ENCODE measurements at places on chromosomes 12 and 14. TPM values are rescaled to one million over a fixed set of nuclear protein-coding genes. Genes with fewer than 3 reads are reported as not detected.
A peak's percentile ranks its signal among the peaks of the same experiment; 100 is the strongest.

ACOT6 gene
- not detected for total RNA-seq

GRCh38 chr14:77212943-77213678 lies 31.5 kb downstream of the TMEM63C start:
- no peaks in the 10 kb centered on the region for H3K36me3 ChIP-seq
- DNase-seq, result no peak
- no peak overlapping the region for H3K4me3 ChIP-seq
- H3K27ac ChIP-seq, result no peak overlapping the region

PDZRN4 gene
- not detected for total RNA-seq

DNA sequence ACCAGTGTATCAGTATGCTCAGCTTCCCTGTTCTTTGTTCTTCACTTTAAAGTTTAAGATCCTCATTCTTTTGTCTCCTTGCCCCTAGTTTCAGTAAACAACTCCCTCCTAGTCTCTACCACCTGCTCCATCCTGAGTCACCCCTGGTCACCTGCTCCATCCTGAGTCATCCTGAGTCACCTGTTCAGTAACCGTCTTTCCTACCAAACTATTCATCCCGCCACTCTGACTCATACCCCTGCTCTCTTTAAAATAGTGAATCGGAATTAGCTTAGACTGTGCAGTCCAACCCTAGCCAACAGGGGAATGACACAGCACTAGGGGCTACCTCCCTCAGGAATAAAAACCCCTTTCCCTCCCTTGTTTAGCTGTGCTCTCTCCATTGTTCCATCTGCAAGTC lies 888.1 kb upstream of the MDGA2 start:
- no peaks in the 10 kb centered on the region for H3K27me3 ChIP-seq
- DNase-seq, result no peak
- H3K27ac ChIP-seq, result no peak overlapping the region
- H3K4me3 ChIP-seq, result no peak overlapping the region
- H3K4me1 ChIP-seq, result no peaks in the 10 kb centered on the region
- no peaks in the 10 kb centered on the region for H3K36me3 ChIP-seq

OAS3 gene
- 17.8 TPM for total RNA-seq

NR2C1 gene
- 40.1 TPM for total RNA-seq

GRCh38 chr14:99137913-99138571 lies 134.0 kb downstream of the BCL11B start:
- no peak overlapping the region for H3K27ac ChIP-seq
- H3K4me3 ChIP-seq, result no peak overlapping the region
- H3K36me3 ChIP-seq, result no peaks in the 10 kb centered on the region
- H3K27me3 ChIP-seq, result no peaks in the 10 kb centered on the region
- H3K4me1 ChIP-seq, result no peaks in the 10 kb centered on the region

DIO2 gene
- total RNA-seq, result 0.03 TPM

RNASE7 gene
- not detected for total RNA-seq

P2RX7 gene
- total RNA-seq, result 4.7 TPM

GSG1 gene
- total RNA-seq, result not detected

GRCh38 chr12:63844391-63845341 lies at the start of gene SRGAP1:
Gene SRGAP1 (plus strand): TSS chr12:63844700. CDS start chr12:63844817, 117 bp downstream.
- peaks cover 3% of the 10 kb centered on the region for H3K27me3 ChIP-seq
- no peaks in the 10 kb centered on the region for H3K4me1 ChIP-seq
- H3K36me3 ChIP-seq, result no peaks in the 10 kb centered on the region
- peak within 1 kb of the TSS; percentile 57 for H3K4me3 ChIP-seq
- no peak for DNase-seq
- no peak within 1 kb of the TSS for H3K27ac ChIP-seq

EFS gene
- total RNA-seq, result not detected

MSI1 gene
- not detected for total RNA-seq

DNA sequence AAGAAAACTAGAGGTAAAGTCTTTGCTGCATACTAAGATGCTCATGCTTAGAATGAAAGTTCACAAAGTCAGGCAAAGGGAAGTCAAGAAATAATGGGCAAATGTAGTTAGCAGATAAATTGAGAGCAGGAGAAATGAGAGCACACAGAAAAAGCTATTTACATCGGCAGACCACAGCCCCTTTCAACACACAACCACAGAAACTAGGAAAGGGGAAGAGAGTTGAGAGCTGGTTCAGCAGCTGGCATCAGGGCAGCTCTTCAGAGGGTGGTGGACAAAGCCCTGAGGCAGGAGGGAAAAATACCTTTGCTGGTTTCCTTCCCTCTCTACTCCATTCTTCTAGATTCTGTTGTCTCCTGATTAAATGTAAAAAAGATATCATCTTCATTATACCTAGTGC lies 95.4 kb upstream of the ANO4 start:
- H3K36me3 ChIP-seq, result no peaks in the 10 kb centered on the region
- H3K27ac ChIP-seq, result no peak overlapping the region
- H3K27me3 ChIP-seq, result no peaks in the 10 kb centered on the region

MTHFD1 gene
- 30.9 TPM for total RNA-seq

DNA sequence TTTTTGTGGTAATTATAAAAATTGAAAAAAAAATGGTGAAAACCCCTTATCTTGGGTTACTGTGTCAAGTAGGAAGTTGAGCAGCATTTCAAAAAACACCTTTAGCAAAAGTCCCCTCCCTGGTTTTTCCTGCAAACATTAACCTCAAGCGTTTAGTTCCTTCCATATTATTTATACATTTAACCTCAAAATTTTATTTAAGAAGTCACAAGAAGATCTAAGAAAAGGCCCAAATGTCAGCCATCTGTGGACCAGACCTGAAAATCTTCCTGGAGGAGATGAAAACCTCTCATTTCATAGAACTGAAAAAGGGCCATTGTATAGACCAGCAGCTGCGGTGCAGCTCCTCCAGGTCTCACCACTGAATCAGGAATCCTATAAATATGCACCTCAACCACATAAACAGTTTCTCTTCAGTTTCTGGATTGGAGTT lies 40.4 kb upstream of the BTG1 start:
- peak overlapping the region; percentile 74 for H3K27ac ChIP-seq
- peak; percentile 18 for DNase-seq
- H3K36me3 ChIP-seq, result no peaks in the 10 kb centered on the region
- peaks cover 29% of the 10 kb centered on the region for H3K4me1 ChIP-seq

GRCh38 chr12:131166717-131167116 lies 213.0 kb downstream of the ADGRD1 start:
- H3K27ac ChIP-seq, result no peak overlapping the region
- H3K4me3 ChIP-seq, result no peak overlapping the region
- H3K4me1 ChIP-seq, result no peaks in the 10 kb centered on the region
- H3K36me3 ChIP-seq, result no peaks in the 10 kb centered on the region
- DNase-seq, result no peak

ENDOU gene
- not detected for total RNA-seq

GRCh38 chr14:65318636-65319506 lies 93.7 kb upstream of the FUT8 start:
- no peak overlapping the region for H3K27ac ChIP-seq
- no peaks in the 10 kb centered on the region for H3K36me3 ChIP-seq
- no peak for DNase-seq

GRCh38 chr12:71578694-71579258 lies 84.9 kb downstream of the ZFC3H1 start:
- H3K27me3 ChIP-seq, result no peaks in the 10 kb centered on the region
- no peak overlapping the region for H3K27ac ChIP-seq
- no peak for DNase-seq
- no peaks in the 10 kb centered on the region for H3K4me1 ChIP-seq

GPD1 gene
- total RNA-seq, result 0.51 TPM

- no peak for DNase-seq
- H3K4me3 ChIP-seq, result no peak overlapping the region
- no peaks in the 10 kb centered on the region for H3K36me3 ChIP-seq
- no peak overlapping the region for H3K27ac ChIP-seq
Measured at GRCh38 chr12:19244312-19244711, 114.8 kb downstream of the PLEKHA5 start.

- H3K27me3 ChIP-seq, result no peaks in the 10 kb centered on the region
- H3K4me1 ChIP-seq, result no peaks in the 10 kb centered on the region
- H3K27ac ChIP-seq, result no peak overlapping the region
- H3K36me3 ChIP-seq, result peaks cover 5% of the 10 kb centered on the region
- H3K4me3 ChIP-seq, result no peak overlapping the region
- no peak for DNase-seq
Measured at GRCh38 chr14:72986857-72987256, 40.0 kb downstream of the ZFYVE1 start.

DNA sequence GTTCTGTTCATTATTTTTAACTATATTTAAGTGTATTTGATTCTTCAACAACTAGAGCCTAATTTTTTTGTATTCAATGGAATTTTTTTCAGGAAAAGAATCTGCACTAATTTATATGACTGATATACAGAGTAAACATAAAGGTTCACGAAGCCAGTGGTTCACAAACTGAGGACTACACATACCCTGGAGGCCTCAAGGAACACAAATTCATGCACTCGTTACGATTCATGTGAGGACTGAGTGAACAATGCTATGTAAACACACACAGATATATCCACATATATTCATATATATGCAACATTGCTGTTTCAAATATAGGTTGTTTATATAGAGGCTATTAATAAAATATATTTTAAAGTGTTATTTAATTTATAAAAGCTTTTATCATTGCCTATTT lies 137.8 kb downstream of the PHLDA1 start:
- H3K36me3 ChIP-seq, result no peaks in the 10 kb centered on the region
- no peaks in the 10 kb centered on the region for H3K27me3 ChIP-seq
- DNase-seq, result no peak
- no peak overlapping the region for H3K27ac ChIP-seq

DNA sequence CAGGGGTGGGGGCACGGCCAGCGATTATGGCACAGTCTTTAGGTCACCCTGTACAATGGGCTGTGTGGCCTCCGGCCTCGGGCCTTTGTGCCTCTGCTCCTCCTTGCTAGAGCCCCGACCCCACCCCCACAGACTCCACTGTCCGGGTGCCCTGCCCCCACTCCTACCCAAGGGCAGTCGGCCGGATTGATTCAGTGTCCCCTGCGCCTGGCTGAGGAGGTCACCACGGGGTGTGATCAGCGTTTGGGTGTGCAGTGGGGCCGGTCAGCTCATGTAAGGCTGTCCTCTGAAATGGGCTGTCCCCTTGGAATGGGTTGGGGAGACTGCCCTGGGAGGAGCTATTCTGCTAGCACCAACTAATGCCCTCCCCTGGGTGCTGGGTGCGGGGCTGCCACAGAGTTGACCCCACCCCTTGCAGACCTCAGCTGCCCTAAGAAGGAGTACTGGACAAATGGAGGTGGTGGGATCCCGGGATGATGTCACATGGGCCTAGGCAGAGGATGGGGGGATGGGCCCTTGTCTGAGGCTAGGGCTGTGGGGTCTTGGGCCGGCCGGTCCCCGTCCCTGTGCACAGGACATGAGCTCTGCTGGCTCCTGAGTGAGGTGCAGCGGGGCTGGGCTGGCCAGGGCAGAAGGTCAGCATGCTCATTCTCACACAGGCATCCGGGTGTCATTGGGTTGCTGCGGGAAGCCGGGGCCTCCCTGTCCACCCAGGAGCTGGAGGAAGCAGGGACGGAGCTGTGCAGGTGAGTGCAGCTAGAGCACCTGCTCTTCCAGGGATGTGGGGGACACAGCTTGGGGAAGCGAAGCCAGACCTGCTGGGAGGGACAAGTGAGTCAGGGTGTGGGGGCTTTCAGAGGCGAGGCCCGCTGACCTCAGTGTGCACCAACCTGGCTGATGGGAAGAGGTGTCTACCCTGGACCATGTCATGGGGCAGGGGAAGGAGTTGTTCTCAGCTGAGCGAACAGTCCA lies 23.4 kb downstream of the ASPG start:
- H3K27me3 ChIP-seq, result no peaks in the 10 kb centered on the region
- no peaks in the 10 kb centered on the region for H3K4me1 ChIP-seq
- DNase-seq, result no peak
- H3K4me3 ChIP-seq, result no peak overlapping the region

GRCh38 chr14:20472536-20473169 lies 3.4 kb downstream of the PNP start:
- no peak overlapping the region for H3K27ac ChIP-seq
- no peak overlapping the region for H3K4me3 ChIP-seq
- H3K27me3 ChIP-seq, result no peaks in the 10 kb centered on the region
- no peak for DNase-seq
- H3K4me1 ChIP-seq, result peaks cover 35% of the 10 kb centered on the region

TSHR gene
- 0.78 TPM for total RNA-seq

GRCh38 chr12:76006028-76006925 lies 25.3 kb downstream of the PHLDA1 start:
- no peaks in the 10 kb centered on the region for H3K27me3 ChIP-seq
- DNase-seq, result no peak
- H3K27ac ChIP-seq, result no peak overlapping the region
- H3K36me3 ChIP-seq, result no peaks in the 10 kb centered on the region
- H3K4me3 ChIP-seq, result no peak overlapping the region

AKAP5 gene
- 0.13 TPM for total RNA-seq

- no peaks in the 10 kb centered on the region for H3K4me1 ChIP-seq
- no peak overlapping the region for H3K4me3 ChIP-seq
- no peaks in the 10 kb centered on the region for H3K36me3 ChIP-seq
- no peaks in the 10 kb centered on the region for H3K27me3 ChIP-seq
- DNase-seq, result no peak
Measured at GRCh38 chr14:76677534-76678145, 83.6 kb upstream of the VASH1 start.

DNA sequence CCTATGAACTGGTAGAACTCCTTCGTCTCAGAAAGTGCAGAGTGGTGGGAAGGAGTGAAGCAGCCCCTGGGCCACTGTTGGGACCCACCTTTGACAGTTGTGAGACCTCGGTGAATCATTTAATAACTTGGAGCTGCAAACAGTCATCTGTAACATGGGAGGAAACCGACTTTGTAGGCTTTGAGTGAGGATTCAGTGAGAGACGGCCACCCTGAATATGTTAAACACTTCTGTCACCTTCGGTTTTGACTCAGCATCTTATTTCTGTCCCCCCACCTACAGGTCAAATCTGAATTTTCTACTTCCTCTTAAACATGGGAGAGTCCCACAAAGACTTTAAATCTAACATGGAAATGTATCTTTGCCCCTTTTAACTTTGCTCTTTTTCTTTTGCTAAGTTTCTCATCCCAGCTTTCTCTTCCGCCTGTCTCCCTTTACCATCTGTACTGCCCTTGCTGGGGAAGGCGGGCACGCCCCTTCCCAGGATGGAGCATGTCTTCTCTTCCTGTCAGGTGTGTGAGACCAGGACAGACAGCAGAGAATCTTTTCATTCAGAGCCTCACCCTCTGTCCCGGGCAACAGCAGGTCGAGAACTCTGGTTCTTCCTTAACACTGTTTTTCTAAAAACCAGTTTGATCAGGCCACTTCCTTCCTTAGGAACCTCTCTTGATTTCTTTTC lies 37.1 kb downstream of the ZC3H14 start:
- H3K36me3 ChIP-seq, result peaks cover 63% of the 10 kb centered on the region
- H3K4me1 ChIP-seq, result peaks cover 9% of the 10 kb centered on the region
- no peaks in the 10 kb centered on the region for H3K27me3 ChIP-seq

DNA sequence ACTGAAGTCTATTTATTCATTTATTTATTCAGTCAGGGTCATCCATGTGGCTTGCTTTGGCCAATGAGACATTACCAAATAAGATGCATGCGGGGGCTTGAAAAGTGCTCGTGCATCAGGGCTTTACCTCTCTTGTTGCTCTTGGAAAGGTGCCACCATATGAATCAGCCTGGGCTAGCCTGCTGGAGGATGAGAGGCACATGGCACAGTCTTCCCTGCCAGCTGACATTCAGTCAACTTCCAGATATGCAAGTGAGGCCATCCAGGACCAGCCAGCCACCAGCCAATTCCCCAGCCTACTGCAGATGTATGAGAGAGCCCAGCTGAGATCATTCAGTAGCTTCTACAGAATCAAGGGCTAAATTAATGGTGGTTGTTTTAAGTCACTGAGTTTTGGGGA lies 105.2 kb upstream of the RPH3A start:
- H3K27ac ChIP-seq, result no peak overlapping the region
- no peaks in the 10 kb centered on the region for H3K27me3 ChIP-seq
- no peaks in the 10 kb centered on the region for H3K4me1 ChIP-seq
- no peak overlapping the region for H3K4me3 ChIP-seq
- H3K36me3 ChIP-seq, result no peaks in the 10 kb centered on the region
- no peak for DNase-seq

LBHD2 gene
- total RNA-seq, result not detected

- H3K27me3 ChIP-seq, result no peaks in the 10 kb centered on the region
- H3K27ac ChIP-seq, result no peak overlapping the region
- H3K4me3 ChIP-seq, result no peak overlapping the region
- DNase-seq, result peak; percentile 18
- no peaks in the 10 kb centered on the region for H3K36me3 ChIP-seq
Measured at GRCh38 chr12:107134558-107134957, 41.2 kb upstream of the CRY1 start.

Data from naive thymus-derived CD4-positive, alpha-beta T cell (primary cell).